ENCODE measurements at places on chromosomes 7 and 10. TPM values are rescaled to one million over a fixed set of nuclear protein-coding genes. Genes with fewer than 3 reads are reported as not detected.

DNA sequence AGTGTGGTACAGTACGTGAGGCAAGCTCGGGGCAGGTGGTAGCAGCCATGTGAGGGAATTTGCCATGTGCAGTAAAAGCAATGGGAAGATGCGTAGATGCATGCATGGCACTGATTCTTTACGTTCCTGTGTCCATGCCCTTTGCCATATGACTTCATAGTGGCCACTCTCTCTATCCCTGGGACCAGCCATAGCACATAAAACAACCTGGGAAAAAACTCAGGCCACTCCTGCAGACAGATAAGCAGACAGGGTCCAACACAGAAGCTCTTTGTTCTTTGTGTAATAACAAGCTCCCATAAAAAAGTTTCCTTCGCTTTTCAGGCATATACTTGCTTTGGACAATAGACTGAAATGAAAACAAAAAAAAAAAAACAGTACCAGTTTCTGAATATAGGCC is 622.4 kb upstream of the POM121L12 start:
- no peaks in the 10 kb centered on the region for H3K36me3 ChIP-seq
- H3K4me3 ChIP-seq = no peak overlapping the region
- no peak overlapping the region for H3K27ac ChIP-seq
- H3K4me1 ChIP-seq = no peaks in the 10 kb centered on the region

DNA sequence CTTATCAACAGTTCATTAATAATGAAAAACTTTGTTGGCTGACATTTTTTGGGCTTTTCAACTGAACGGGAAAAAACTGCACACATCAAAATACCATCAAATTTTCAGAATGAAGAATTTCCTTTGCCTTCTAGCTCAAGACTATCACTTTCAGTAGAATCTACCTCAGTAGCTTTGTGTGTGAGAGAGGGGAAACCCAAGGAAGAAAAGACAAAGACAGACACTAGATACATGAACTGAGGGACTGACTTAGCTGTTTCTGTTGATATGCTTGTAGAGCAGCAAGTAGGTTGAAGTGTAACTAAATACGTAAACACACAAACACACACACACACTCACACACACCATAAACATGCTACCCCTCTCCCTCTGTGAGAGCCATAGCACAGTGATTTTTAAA is 257.1 kb downstream of the CDK14 start:
- DNase-seq = no peak
- no peak overlapping the region for H3K27ac ChIP-seq
- no peaks in the 10 kb centered on the region for H3K36me3 ChIP-seq
- H3K27me3 ChIP-seq = no peaks in the 10 kb centered on the region

- peaks cover 43% of the 10 kb centered on the region for H3K4me1 ChIP-seq
- H3K36me3 ChIP-seq = peaks cover 16% of the 10 kb centered on the region
- peak within 1 kb of the TSS; percentile 97 for H3K4me3 ChIP-seq
Measured at GRCh38 chr10:80205477-80206276, at the start of gene ANXA11. TSS of gene ANXA11 (minus strand) at chr10:80205537. CDS start at chr10:80172861, 32,676 bp downstream.

- H3K4me1 ChIP-seq = peaks cover 20% of the 10 kb centered on the region
- no peak for DNase-seq
- no peak overlapping the region for H3K4me3 ChIP-seq
- H3K27me3 ChIP-seq = no peaks in the 10 kb centered on the region
- no peak overlapping the region for H3K27ac ChIP-seq
Measured at GRCh38 chr10:119301397-119301796, 94.0 kb downstream of the GRK5 start.

DNA sequence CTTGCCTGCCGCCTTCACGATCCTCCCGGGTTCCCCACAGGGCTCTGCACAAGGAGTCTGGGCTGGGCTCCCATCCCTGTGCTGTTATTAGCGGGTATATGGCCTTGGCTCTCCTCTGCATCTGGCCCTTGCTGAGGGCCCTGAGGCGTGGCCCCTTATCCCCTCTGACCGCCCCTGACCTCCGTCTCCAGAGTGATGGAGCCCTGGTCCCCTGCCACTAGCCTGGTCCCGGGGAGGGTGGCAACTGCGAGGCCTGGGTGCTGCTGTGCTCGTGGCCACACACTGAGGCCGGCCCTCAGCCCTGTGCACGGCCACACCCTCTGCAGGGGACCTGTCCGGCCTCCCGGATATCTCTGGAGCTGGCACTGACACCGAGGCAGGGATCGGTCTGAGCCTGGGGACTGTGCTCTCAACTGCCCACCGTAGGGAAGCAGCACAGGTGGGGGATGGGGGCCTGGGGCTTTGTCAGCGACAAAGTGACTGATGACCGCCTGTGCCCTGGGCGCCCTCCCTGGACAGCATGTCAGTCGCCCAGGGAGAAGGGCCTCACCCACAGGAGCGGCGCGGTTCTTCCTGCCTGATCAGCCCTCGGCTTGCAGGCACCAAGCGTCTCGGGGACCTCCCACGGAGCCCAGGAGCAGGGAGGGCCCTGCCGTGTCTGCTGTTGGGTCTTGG is 72.4 kb downstream of the NKX6-2 start:
- peaks cover 49% of the 10 kb centered on the region for H3K4me1 ChIP-seq
- H3K36me3 ChIP-seq = peaks cover 58% of the 10 kb centered on the region
- H3K27me3 ChIP-seq = no peaks in the 10 kb centered on the region
- peak; percentile 98 for DNase-seq

DNA sequence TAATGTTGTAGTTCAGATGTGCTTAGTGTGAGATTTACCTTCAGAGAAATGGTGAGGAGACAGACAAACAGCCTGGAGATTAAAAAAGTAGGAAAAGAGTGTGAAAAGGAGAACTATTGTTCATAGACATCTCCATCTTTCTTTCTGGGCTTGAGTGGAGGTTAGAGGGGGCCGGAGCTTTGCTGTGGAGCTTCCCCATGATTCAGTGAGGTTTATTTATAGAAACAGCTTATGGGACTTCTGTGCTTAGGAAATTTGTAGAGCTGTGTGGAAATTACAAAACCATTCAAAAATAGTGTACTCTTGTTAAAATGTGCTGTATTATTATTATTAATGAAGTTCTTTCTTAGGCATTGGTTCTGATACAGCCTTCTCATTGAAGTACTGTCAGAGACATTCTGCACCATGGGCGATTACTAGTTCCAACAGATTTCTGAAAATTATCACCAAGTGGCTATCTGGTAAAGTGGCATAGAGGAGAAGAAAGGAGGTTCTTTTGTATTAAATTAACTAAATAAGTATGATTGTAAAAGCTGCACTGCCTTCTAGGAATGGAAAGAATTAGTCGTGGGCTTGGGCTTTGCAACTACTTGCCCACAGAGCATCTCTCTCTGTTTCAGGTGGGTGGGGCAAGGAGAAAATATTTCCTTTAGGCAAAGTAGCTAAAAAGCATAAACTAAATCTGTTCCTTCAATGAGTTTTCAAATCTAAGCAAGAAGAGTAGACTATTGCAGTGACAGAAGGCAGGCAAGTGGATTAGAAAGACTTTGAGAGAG is 8.7 kb upstream of the TCAF1 start:
- H3K36me3 ChIP-seq = no peaks in the 10 kb centered on the region
- no peak overlapping the region for H3K27ac ChIP-seq
- no peaks in the 10 kb centered on the region for H3K27me3 ChIP-seq
- no peak for DNase-seq
- no peak overlapping the region for H3K4me3 ChIP-seq
- H3K4me1 ChIP-seq = no peaks in the 10 kb centered on the region

- DNase-seq = no peak
- no peaks in the 10 kb centered on the region for H3K27me3 ChIP-seq
- H3K4me3 ChIP-seq = no peak overlapping the region
- peaks cover 48% of the 10 kb centered on the region for H3K36me3 ChIP-seq
- peaks cover 57% of the 10 kb centered on the region for H3K4me1 ChIP-seq
Measured at GRCh38 chr7:5679048-5679812, 102.2 kb downstream of the RNF216 start.

- H3K4me3 ChIP-seq = no peak overlapping the region
- H3K4me1 ChIP-seq = peaks cover 12% of the 10 kb centered on the region
- DNase-seq = no peak
- H3K36me3 ChIP-seq = no peaks in the 10 kb centered on the region
- H3K27ac ChIP-seq = no peak overlapping the region
Measured at GRCh38 chr7:80618096-80618495, 20.3 kb upstream of the CD36 start.

GRCh38 chr10:78211561-78212051 is 177.9 kb downstream of the RPS24 start:
- H3K27me3 ChIP-seq = no peaks in the 10 kb centered on the region
- no peak overlapping the region for H3K27ac ChIP-seq
- DNase-seq = no peak
- no peak overlapping the region for H3K4me3 ChIP-seq
- peaks cover 10% of the 10 kb centered on the region for H3K4me1 ChIP-seq
- no peaks in the 10 kb centered on the region for H3K36me3 ChIP-seq

DNA sequence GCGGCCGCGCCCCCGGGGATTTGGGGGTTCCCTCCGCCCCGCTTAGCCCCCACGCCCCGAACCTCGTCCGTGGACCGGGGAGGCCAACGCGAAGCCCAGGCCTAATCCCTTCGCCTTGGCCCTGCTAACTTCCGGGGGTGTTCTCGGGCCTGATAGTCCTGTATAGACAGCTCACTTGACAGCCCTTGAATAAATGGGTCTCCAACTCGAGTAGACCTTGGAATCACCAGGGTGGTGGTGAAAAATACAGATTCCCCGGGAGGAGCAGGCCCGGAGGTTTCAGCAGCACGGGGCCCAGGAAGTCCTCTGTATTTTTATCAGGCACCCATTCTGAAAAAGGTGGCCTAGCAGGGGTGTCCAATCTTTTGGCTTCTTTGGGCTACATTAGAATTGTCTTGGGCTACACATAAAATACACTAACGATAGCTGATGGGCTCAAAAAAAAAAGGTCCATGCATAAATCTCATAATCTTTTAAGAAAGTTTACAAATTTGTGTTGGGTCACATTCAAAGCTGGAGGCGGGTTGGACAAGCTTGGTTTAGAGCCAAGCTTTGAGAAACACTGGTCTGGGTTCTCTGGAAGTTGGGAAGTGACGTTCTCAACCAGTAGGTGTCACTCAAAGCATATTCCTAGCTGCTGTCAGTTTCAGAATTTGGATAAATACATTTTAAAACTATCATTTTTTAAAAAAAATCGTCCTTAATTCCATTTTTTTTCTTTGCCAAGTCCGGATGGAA is 221.7 kb downstream of the PHTF2 start:
- peak overlapping the region; percentile 74 for H3K27ac ChIP-seq
- DNase-seq = peak; percentile 58
- peaks cover 4% of the 10 kb centered on the region for H3K27me3 ChIP-seq
- H3K4me3 ChIP-seq = peak overlapping the region; percentile 56
- H3K4me1 ChIP-seq = peaks cover 17% of the 10 kb centered on the region
- no peaks in the 10 kb centered on the region for H3K36me3 ChIP-seq

DNA sequence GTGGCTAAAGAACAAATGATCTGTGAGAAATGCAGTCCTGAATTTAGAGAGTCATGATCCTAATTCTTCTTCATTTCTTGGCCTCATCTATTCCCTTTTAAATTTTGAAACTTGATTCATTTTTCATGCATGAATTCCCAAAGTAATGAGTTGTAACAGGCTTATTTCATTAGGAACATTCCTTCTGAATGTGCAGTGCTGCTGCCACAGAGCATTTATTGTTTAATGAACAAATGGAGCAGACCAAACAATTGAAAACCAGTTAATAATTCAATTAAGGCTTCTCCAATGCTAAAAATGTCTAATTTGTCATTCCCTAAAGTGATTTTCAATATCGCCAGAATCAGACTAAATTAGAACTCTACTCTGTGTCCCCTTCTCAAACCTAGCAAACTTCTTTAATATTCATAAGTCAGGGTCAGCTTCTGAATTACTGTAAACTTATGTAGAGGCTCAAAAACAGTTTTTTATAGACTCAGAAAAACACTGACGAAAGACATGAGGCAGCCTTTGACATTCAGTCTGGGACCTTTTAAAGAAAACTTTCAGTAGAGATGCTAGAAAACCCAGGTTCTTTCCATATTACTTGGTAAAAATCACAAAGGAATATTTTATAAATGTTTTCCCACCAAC is 14.5 kb downstream of the LSMEM1 start:
- no peak for DNase-seq
- H3K27ac ChIP-seq = no peak overlapping the region

GRCh38 chr10:1661859-1662437 is 75.4 kb downstream of the ADARB2 start:
- no peak overlapping the region for H3K4me3 ChIP-seq
- no peak for DNase-seq
- H3K27ac ChIP-seq = no peak overlapping the region
- no peaks in the 10 kb centered on the region for H3K4me1 ChIP-seq
- H3K36me3 ChIP-seq = no peaks in the 10 kb centered on the region

DNA sequence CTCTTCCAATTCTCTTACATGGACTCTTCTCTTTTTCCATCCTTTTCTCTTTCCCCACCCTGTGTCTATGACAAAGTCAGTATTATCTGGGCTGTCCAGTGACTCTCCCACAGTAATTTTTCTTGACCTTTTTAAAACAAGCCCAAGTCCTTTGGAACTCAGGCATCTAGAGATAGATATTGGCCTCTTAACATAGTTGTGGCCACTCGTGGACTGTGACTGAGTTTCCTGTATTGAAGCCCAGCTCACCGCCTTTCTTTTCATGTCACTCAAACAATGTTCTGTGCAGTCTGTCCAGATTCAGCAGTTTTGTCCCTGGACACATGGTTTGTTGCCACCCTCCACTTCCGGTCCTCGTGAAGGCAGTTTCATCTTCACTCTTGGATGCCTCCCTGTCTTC is 110.9 kb upstream of the CDC14C start:
- no peaks in the 10 kb centered on the region for H3K4me1 ChIP-seq
- H3K4me3 ChIP-seq = no peak overlapping the region
- H3K36me3 ChIP-seq = no peaks in the 10 kb centered on the region
- H3K27me3 ChIP-seq = no peaks in the 10 kb centered on the region
- DNase-seq = no peak
- H3K27ac ChIP-seq = no peak overlapping the region

FGFR2 gene
- total RNA-seq = 1.1 TPM

PNLIPRP2 gene
- not detected for total RNA-seq

CYCS gene
- total RNA-seq = 170 TPM

NKX1-2 gene
- total RNA-seq = not detected

TRIM50 gene
- total RNA-seq = not detected

CLRN3 gene
- total RNA-seq = not detected

ANXA7 gene
- total RNA-seq = 193 TPM

CAMK1D gene
- 3.9 TPM for total RNA-seq

BUD31 gene
- 109 TPM for total RNA-seq

POMZP3 gene
- 8.5 TPM for total RNA-seq

AFAP1L2 gene
- 2.1 TPM for total RNA-seq

PPP1R3C gene
- 7.8 TPM for total RNA-seq
